ENCODE measurements at places on chromosomes 1 and 21.

- no peak for DNase-seq
- H3K27me3 ChIP-seq, result no peaks in the 10 kb centered on the region
- peaks cover 8% of the 10 kb centered on the region for H3K4me1 ChIP-seq
Measured at GRCh38 chr1:99702221-99702620, 56.3 kb downstream of the PALMD start.

- no peak for DNase-seq
- no peaks in the 10 kb centered on the region for H3K36me3 ChIP-seq
- no peaks in the 10 kb centered on the region for H3K27me3 ChIP-seq
- H3K27ac ChIP-seq, result no peak overlapping the region
- H3K4me1 ChIP-seq, result no peaks in the 10 kb centered on the region
Measured at GRCh38 chr1:184114818-184115398, 63.4 kb downstream of the TSEN15 start.

- H3K27ac ChIP-seq, result no peak overlapping the region
- DNase-seq, result no peak
- no peak overlapping the region for H3K4me3 ChIP-seq
- H3K4me1 ChIP-seq, result no peaks in the 10 kb centered on the region
- no peaks in the 10 kb centered on the region for H3K27me3 ChIP-seq
- no peaks in the 10 kb centered on the region for H3K36me3 ChIP-seq
Measured at GRCh38 chr1:42998386-42998785, 39.7 kb upstream of the SLC2A1 start.

- no peak overlapping the region for H3K27ac ChIP-seq
- peaks cover 7% of the 10 kb centered on the region for H3K27me3 ChIP-seq
- no peaks in the 10 kb centered on the region for H3K36me3 ChIP-seq
- no peaks in the 10 kb centered on the region for H3K4me1 ChIP-seq
- DNase-seq, result no peak
- no peak overlapping the region for H3K4me3 ChIP-seq
Measured at GRCh38 chr1:27006683-27007082, 6.0 kb downstream of the TENT5B start.

- no peak for DNase-seq
- no peaks in the 10 kb centered on the region for H3K27me3 ChIP-seq
- H3K36me3 ChIP-seq, result no peaks in the 10 kb centered on the region
- H3K27ac ChIP-seq, result no peak within 1 kb of the TSS
- H3K4me3 ChIP-seq, result no peak within 1 kb of the TSS
- H3K4me1 ChIP-seq, result no peaks in the 10 kb centered on the region
Measured at GRCh38 chr1:46941135-46941694, at the start of gene CYP4A11. Gene CYP4A11, minus strand, starts transcription at chr1:46941476. Its CDS starts 43 bp downstream, at chr1:46941433.

DNA sequence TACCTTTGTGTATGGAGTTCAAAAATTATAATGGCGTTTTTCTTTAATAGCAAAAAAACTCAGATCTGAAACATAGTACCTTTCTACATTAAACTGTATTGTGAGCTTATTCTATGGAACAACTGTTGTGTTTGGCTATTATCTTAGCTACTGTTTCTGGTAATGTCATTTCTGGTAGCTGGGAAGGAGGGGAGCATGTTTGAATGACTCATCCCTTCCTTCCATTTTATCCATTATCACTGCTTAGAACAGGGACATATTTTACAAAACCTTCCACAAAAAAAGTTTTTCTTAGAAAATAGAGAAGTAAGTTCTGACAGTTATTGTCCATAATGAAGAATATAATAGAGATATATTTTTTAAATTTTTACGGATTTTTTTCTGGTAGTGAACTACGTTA, 128.3 kb downstream of the NRDC start:
- DNase-seq, result no peak
- peaks cover 9% of the 10 kb centered on the region for H3K36me3 ChIP-seq
- H3K27ac ChIP-seq, result no peak overlapping the region
- no peaks in the 10 kb centered on the region for H3K27me3 ChIP-seq
- no peak overlapping the region for H3K4me3 ChIP-seq

All from CD8-positive, alpha-beta memory T cell (primary cell).